ENCODE measurements at places on chromosomes 4 and X.

- no peak for DNase-seq
These were observed 726.9 kb downstream of the GRID2 start for GRCh38 chr4:93030670-93031069.

- no peak for DNase-seq
These were observed 96.4 kb upstream of the PPARGC1A start for GRCh38 chr4:23986270-23986669.

- peak; percentile 9 for DNase-seq
These were observed 601 bp downstream of the SMARCAD1 start for GRCh38 chr4:94208266-94208665.

- peak; percentile 45 for DNase-seq
These were observed 91.9 kb downstream of the TSPAN5 start for GRCh38 chr4:98566361-98567008.

- no peak for DNase-seq
These were observed 17.1 kb downstream of the NAT8L start for GRCh38 chr4:2075987-2076907.

DNA sequence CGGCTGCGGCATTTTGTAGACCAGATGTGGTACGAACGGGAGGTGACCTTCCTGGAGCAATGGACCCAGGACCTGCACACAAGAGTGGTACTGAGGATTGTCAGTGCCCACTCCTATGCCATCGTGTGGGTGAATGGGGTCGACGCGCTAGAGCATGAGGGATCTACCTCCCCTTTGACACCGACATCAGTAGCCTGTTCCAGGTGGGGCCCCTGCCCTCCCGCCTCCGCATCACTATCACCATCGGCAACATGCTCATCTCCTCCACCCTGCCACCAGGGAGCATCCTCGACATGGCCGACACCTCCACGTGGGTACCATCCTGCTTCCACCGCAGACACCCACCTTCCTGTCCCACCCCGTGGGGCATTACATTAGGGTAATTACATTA is 46.2 kb downstream of the SMARCA5 start:
- no peak for DNase-seq

DNA sequence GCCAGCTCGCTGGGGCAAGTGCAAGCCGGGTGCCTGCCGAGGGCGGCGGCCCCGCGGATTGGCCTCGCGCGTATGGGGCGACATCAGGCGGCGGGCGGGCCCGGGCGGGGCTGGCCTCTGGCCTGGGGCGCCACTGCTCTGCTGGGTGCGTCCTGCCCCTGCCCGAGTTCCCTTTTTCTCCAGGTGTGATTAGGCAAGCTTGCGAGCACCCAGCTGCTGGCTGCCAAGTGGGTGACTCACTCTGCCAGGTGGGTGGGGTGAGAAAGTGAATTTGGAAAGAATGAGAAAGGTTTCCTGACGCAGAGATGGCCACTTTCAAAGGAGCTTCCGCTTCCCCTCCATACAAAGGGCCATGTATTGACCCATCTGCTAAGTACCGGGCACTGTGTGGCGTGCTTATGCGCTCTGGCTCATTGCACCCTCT is 32.5 kb downstream of the FGFBP1 start:
- no peak for DNase-seq

DNA sequence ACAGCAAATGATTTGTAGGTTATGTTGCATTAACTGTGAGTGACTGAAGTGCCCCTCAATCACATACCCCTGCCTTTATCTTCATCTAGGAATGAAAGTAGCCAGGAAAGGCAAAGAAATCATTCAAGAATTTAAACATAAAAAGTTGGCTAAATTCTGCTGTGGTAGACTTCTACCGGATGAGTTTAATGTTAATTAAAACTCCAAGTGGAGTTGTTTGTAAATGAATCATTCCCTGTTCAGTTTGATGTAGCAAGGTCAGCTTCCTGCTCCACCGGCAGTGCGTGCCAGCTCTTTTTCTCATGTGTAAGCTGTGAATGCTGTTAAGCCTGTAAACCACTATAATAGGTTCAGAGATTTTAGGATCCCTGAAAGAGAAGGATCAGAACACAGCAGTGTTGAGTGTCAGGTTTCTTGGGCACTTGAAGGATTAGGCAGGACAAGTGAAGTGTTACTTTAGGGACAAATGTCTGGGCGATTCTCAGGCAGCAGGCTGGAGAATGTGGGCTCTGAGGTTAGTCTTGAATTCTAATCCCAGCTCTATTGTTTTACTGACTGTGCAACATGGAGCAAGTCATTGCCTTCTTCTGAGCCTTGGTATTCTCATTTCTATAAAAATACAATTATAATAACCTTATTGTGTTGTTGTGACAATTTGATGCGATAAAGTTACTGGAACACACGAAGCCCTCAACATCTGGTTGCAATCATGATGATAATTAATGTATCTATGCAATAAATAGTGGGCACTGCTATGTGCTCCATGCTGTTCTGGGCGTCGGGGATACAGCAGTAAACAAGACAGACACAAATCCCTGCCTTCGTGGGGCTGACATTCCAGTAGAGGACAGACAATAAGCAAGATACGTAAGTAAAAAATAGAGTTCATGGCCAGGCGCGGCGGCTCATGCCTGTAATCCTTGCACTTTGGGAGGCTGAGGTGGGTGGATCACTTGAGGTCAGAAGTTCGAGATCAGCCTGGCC is 112.0 kb downstream of the SHROOM3 start:
- DNase-seq = peak; percentile 86

DNA sequence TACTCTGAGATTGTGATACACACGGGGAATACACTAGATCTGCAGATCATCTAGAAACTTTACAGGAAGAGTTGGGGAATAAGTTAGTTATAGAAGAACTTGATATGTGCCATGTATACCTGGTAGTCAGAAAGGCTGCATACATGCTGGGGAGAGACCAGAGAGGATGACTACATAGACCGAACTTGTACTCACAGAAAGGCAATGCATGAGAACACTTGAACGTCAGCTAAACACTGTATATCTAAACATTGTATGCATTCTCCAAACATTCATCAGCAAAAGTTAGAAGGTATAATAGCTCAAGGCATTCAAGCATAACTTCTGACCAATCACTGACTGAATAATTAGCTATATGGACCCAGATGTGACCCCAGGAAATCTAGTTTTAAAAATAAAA is 78.0 kb upstream of the PDHA2 start:
- no peak for DNase-seq

DNA sequence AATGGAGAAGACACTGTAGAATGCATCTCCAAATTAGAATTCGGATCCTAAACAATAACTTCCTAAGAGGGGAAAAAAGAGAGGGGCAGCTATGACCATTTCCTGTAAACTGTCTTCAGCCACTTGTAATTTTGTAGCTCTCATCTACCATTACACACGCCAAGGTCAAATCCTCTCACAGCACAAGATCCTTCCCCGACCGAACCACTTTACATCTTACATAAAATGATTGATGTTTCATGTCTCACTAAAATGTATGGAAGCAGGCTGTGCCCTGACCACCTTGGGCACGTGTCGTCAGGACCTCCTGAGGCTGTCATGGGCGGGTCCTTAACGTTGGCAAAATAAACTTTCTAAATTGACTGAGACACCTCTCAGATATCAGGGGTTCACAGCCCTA is 24.1 kb upstream of the PBDC1 start:
- DNase-seq = peak; percentile 41

DNA sequence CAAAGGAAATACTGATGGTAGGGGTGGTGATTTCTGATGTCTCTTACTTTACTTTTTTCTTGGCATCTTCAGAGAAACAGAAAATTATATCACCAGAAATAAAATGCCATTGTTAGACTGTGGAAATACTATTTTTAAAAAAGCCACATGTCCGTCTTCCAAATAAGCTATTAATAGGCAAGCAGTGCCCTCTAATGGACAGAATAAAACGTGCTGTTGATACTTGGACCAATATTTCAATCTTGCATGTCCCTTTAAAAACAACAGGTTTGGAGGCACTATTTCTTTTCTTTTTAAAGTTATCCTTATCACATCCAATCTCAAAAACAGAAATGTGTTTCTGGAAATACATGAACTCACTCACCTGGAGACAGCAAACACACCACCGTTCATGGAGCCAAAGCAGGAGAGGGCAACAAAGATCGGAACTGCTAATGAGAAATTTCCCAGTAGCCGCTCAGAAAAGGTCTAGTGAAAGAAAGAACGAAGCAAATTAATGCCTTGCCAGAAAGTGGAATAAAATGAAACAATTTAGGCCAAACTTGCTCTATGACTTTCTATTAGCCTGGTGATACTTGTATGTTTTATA is 59.2 kb downstream of the SLC7A11 start:
- peak; percentile 83 for DNase-seq

DNA sequence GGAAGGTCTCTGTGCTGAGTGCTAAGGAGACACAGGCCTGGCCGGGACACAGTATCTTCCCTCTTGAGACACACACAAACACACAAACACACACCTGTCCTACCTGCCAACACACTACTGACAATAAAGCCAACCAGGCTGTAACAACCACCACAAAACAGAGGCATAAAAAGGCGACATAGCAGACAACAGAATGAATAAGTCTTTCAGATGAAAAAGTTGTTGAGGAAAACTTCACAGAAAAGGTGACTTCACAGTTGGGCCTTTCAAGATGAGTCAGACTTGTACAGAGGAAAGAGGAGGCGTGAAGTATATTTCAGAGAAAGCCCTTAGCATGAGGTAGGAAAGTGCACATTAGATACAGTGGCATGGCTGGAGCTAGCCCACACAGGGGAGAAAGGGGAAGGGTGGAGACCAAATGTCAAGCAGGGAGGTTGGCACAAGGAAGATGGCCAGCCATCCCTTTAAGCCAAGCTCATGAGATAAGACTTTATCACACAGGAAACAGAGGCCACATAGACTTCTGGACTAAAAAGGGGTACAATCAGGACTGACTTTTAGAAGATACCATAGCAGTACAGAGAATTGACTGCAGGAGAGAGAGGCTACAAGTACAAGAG is 54.0 kb downstream of the SLC9A7 start:
- DNase-seq = no peak

- peak; percentile 70 for DNase-seq
These were observed 71.0 kb downstream of the PJA1 start for GRCh38 chrX:69093960-69094871.

DNA sequence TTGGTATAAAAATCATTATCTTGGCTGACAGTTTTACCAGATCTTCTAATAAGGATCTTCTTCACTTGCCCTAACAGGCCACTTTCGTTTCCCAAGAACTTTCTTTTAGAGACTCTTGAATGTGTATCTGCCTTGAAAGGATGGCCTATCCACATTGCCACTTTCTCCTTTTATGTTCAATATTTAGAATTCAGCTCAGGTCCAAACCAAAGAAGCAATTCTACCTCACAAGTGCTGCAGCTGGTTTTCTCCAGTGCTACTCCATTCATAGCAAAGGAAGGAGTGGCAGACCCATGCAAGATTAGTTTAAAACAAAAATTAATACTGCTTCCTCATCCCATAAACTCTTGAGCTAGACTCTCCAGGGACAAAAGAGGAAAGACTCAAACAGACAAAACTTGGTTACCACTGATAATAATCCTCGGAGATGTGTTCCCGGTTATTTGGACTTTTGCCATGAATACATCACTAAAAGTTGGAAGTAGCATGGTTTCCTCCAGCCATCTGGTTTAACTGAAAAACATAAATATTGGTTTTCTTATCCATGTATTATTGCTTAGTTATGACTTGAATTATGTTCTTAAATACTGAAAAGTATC is 401.8 kb downstream of the PABPC4L start:
- DNase-seq = peak; percentile 18

- DNase-seq = peak; percentile 1
These were observed 460.9 kb downstream of the GABRG1 start for GRCh38 chr4:45663003-45663402.

DNA sequence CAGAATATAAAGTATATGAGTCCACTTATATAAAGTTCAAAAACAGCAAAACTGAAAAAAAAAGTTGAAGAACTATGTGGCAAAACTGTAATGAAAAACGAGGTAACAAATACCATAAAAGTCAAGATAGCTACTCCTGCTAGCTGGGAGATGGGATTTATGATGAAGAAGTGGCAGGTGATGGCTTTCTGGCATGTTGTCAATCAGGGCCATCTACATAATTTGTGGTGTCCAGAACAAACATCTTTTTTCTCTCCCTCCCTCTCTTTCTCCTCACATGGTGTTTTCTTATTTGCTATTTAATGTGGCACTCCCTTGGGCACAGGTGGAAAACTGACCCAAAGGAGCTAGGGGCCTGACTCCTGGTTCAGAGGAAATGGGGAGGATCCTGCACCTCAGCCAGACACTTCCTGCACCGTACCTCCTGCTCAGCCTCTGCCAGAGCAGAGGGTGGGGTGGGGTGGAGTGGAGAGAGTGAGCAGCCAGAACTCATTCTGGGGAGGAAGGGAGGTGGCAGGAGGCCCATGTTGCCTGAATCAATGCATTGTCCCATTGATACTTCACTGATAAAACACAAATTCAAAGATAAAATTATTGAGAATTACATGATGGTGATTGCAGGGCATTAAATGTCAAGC is 5.3 kb upstream of the SAP30 start:
- DNase-seq = no peak

DNA sequence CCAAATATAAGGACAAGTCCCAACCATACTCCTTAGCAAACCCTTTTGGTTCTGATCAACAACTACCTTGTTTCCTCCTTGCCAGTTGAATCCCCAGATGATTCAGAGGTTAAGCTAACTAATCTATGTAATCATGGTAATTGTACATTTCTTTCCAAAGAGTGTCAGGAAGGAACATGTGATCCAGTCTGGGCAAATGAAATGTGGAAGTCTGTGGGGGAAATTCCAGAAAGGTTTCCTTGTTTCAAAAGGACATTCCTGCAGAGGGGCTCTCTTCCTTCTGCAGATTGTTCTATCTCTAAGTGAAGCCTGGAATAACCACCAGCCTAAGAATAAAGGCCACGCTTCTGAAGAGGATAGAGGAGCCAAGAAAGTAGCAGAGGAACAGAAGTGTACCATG is 7.0 kb downstream of the PRSS12 start:
- DNase-seq = no peak

- DNase-seq = no peak
These were observed 83.6 kb downstream of the ANAPC10 start for GRCh38 chr4:145014365-145014764.

DNA sequence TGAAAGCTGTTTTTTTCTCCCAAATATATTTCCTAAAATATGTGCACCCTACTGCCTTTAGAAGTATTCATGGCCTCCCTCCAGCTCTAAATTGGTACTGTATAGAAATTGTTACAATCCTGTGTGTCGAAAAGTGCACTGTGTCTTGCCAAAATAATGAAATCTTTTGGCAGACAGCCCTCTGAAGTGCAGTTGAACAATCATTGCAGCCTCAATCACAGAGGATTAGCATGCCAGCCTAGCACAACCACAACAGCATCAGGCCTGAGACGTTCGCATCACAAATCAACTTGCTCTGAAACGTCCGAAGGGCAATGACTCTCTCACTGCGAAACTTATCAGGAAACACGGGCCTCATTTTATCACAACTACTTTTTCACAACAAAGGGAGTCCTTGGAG is 99.0 kb downstream of the ANOS1 start:
- DNase-seq = no peak

- no peak for DNase-seq
These were observed 94.6 kb upstream of the GALNT7 start for GRCh38 chr4:173073939-173074500.

- DNase-seq = no peak
These were observed 24.5 kb upstream of the CPLX1 start for GRCh38 chr4:850323-850945.

Measured in fibroblast of villous mesenchyme (primary cell).